ENCODE measurements at places on chromosomes 11 and 22. TPM values are rescaled to one million over a fixed set of nuclear protein-coding genes. Genes with fewer than 3 reads are reported as not detected.

DNA sequence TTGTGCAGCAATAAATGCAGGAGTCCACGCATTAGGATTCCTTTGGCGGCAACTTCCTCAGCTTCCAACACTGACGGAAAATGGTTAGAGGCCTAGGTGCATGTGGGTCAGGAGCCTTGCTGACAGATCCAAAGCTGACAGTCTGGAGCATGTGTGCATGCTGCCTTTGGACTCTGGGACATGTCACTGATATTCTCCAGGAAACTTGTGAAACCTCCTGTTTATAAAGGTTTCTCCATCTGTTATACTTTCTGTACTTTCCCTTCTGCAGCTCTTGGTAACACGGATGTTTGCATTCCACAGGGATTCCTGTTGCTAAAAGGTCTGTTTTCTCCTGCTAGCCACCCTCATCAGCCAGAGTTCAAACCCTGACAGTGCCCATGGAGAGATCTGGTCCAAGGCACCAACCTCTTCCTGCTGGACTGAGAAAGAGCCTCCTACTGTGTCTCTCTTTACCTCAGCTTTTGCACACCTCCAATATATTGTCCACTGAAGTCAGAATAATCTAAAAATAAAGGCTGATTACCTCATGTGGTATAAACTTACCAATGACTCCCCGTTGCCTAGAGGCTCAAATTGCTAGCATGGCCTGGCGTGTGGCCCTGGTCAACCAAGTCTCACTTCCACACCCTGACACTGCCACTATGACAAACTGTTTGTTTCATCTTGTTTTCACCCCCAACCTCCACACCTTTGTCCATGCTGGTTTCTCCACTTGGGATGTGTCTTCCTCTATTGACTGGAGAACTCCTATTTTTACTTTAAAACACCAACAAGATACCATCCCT, 31.1 kb upstream of the LYVE1 start:
- no peaks in the 10 kb centered on the region for H3K36me3 ChIP-seq
- no peak overlapping the region for H3K4me3 ChIP-seq
- no peaks in the 10 kb centered on the region for H3K27me3 ChIP-seq
- no peak for DNase-seq

- DNase-seq: no peak
- no peaks in the 10 kb centered on the region for H3K27me3 ChIP-seq
- no peak overlapping the region for H3K4me3 ChIP-seq
- peaks cover 6% of the 10 kb centered on the region for H3K36me3 ChIP-seq
Measured at GRCh38 chr22:31861226-31861840, 83.0 kb upstream of the YWHAH start.

- no peaks in the 10 kb centered on the region for H3K4me1 ChIP-seq
- no peaks in the 10 kb centered on the region for H3K27me3 ChIP-seq
- no peak for DNase-seq
Measured at GRCh38 chr11:17498058-17498457, 21.4 kb upstream of the ABCC8 start.

DNA sequence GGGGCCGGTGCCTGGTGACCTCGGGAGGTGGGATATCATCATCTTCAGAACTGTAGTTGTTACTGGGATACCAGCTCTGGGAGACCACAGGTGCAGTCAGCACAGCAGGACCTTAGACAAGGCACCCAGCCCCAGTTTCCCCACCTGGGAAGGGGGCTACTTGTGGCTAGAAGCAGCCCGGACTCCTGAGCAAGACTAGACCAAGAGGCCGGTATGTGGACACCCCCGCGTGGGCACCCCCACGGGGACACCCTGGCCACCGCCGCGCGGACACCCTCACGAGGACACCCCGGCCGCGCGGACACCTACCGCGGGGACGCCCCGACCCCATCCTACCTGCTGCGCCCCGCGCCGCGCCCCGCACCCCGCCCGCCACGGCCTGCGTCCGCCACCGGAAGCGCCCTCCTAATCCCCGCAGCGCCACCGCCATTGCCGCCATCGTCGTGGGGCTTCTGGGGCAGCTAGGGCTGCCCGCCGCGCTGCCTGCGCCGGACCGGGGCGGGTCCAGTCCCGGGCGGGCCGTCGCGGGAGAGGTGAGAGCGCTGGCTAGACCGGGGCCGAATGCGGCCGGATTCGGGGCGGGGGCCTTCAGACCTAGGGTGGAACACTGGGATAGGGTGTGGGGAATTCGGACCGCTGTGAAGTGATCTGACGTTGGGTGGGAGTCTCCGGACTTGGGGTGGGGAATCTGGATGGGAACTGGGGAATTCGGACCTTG, at the start of the genes COMT and TXNRD2:
COMT (plus strand) TSS at position 408 of the 718 bp plus-strand sequence. CDS start 20,755 bp downstream, outside the sequence.
TXNRD2 (minus strand) TSS at position 454 of the 718 bp plus-strand sequence; CDS start at position 439, 15 bp downstream.
- peaks cover 21% of the 10 kb centered on the region for H3K4me1 ChIP-seq
- no peaks in the 10 kb centered on the region for H3K27me3 ChIP-seq
- peak within 1 kb of the TSS; percentile 96 for H3K27ac ChIP-seq
- peak; percentile 71 for DNase-seq

DNA sequence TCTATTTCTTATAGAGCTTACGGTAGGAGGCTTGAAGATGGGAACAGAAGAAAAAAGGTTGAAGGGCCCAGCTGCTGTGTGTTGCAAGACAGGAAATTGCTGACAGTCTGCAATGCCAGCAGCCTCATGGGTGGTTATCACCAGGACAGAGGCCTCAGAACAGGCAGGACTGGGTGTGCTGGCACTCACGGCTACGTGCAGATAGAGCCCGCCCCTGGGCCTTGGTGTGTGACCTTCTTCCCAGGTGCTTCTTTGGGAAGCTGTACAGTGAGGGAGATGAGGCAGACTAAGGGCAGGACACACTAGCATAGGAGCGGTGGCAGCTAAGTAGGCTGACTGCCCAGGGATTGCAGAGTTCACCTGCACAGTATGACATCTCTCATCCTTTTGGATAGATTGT, 12.6 kb downstream of the PRAME start:
- no peaks in the 10 kb centered on the region for H3K27me3 ChIP-seq
- no peaks in the 10 kb centered on the region for H3K4me1 ChIP-seq
- no peaks in the 10 kb centered on the region for H3K36me3 ChIP-seq
- H3K4me3 ChIP-seq: no peak overlapping the region

DNA sequence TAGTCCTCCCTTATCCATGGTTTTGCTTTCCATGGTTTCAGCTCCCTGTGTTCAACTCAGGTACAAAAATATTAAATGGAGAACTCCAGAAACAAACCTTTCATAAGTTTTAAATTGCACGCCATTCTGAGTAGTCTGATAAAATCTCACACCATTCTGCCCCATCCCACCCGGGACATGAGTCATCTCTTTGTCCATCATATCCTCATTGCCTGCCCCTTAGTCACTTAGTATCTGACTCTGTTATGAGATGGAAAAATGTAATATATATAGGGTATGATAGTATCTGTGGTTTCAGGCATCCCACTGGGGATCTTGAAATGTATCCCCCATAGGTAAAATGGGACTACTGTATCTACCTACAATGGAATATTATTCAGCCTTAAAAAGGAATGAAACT, 35.5 kb upstream of the FGF3 start:
- H3K27ac ChIP-seq: no peak overlapping the region
- H3K27me3 ChIP-seq: no peaks in the 10 kb centered on the region
- H3K36me3 ChIP-seq: no peaks in the 10 kb centered on the region

- H3K4me3 ChIP-seq: no peak overlapping the region
- H3K27me3 ChIP-seq: no peaks in the 10 kb centered on the region
- no peaks in the 10 kb centered on the region for H3K36me3 ChIP-seq
- no peak overlapping the region for H3K27ac ChIP-seq
- no peak for DNase-seq
- peaks cover 2% of the 10 kb centered on the region for H3K4me1 ChIP-seq
Measured at GRCh38 chr11:85988780-85989179, 80.1 kb downstream of the PICALM start.

DNA sequence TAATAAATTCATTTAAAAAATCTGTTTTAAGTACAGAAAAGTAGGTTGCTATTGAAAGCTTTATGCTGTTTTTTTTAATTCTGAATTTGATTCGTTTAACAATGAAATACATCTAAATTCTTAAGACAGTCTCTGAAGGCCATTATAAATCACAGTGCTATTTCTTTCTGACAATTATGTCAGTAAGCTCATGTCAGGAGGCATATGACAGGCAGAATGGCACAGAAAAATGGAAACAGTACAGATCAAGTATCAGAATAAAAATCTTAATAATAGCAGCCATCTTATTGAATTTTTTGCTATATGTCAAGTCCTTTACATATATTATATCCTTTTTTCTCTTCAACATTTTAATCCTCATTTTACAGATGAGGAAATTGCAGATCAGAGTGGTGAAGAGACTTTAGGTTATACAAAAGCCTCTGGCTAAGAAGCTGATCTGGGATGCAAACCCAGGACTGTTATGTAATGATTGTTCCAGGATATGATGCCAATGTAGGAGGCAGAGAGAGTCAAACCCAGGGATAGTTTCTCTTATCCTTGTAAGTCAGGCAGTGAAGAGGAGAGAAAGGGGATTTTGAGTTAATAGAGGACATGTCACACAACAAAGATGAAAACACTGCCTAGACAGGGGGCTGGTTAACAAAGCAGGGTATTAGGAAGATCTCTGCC, 283.1 kb upstream of the CCDC90B start:
- no peaks in the 10 kb centered on the region for H3K27me3 ChIP-seq
- H3K4me1 ChIP-seq: no peaks in the 10 kb centered on the region
- H3K36me3 ChIP-seq: no peaks in the 10 kb centered on the region
- no peak for DNase-seq
- no peak overlapping the region for H3K27ac ChIP-seq

GRCh38 chr22:41381329-41382097, at the start of gene TEF:
Gene TEF (plus strand): TSS chr22:41381942. CDS start chr22:41382045, 103 bp downstream.
- H3K4me3 ChIP-seq: peak within 1 kb of the TSS; percentile 69
- H3K36me3 ChIP-seq: no peaks in the 10 kb centered on the region
- no peaks in the 10 kb centered on the region for H3K27me3 ChIP-seq
- peak; percentile 100 for DNase-seq

GRCh38 chr11:44893846-44894617, 56.7 kb downstream of the TP53I11 start:
- no peaks in the 10 kb centered on the region for H3K27me3 ChIP-seq
- H3K27ac ChIP-seq: no peak overlapping the region

GRCh38 chr11:104956528-104956927, 11.8 kb downstream of the CASP4 start:
- no peak overlapping the region for H3K27ac ChIP-seq
- H3K27me3 ChIP-seq: no peaks in the 10 kb centered on the region
- H3K4me3 ChIP-seq: no peak overlapping the region
- DNase-seq: no peak
- H3K36me3 ChIP-seq: no peaks in the 10 kb centered on the region

- no peaks in the 10 kb centered on the region for H3K27me3 ChIP-seq
- H3K4me1 ChIP-seq: no peaks in the 10 kb centered on the region
- peak; percentile 33 for DNase-seq
- no peak overlapping the region for H3K27ac ChIP-seq
- H3K4me3 ChIP-seq: no peak overlapping the region
Measured at GRCh38 chr11:1706634-1707400, 9.8 kb downstream of the KRTAP5-6 start.

DNA sequence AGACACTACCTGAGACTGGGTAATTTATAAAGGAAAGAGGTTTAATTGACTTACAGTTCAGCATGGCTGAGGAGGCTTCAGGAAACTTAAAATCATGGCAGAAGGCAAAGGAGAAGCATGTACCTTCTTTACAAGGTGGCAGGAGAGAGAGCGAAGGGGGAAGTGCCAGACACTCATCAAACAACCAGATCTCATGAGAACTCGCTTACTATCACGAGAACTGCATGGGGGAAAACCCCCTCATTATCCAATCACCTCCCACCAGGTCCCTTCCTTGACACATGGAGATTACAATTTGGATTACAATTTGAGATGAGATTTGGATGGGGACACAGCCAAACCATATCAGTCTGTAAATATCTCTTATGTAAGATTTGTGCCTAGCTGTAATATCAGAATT, 50.9 kb upstream of the ATXN10 start:
- H3K27me3 ChIP-seq: no peaks in the 10 kb centered on the region
- no peaks in the 10 kb centered on the region for H3K36me3 ChIP-seq
- no peaks in the 10 kb centered on the region for H3K4me1 ChIP-seq
- no peak overlapping the region for H3K27ac ChIP-seq
- DNase-seq: no peak
- H3K4me3 ChIP-seq: no peak overlapping the region

GRCh38 chr22:46857142-46857884, 94.9 kb downstream of the TBC1D22A start:
- H3K36me3 ChIP-seq: no peaks in the 10 kb centered on the region
- no peak overlapping the region for H3K4me3 ChIP-seq

GRCh38 chr11:1844221-1845094, 5.7 kb downstream of the TNNI2 start:
- H3K36me3 ChIP-seq: no peaks in the 10 kb centered on the region
- DNase-seq: peak; percentile 85
- peaks cover 4% of the 10 kb centered on the region for H3K4me1 ChIP-seq
- H3K27me3 ChIP-seq: peaks cover 2% of the 10 kb centered on the region
- H3K4me3 ChIP-seq: no peak overlapping the region

DNA sequence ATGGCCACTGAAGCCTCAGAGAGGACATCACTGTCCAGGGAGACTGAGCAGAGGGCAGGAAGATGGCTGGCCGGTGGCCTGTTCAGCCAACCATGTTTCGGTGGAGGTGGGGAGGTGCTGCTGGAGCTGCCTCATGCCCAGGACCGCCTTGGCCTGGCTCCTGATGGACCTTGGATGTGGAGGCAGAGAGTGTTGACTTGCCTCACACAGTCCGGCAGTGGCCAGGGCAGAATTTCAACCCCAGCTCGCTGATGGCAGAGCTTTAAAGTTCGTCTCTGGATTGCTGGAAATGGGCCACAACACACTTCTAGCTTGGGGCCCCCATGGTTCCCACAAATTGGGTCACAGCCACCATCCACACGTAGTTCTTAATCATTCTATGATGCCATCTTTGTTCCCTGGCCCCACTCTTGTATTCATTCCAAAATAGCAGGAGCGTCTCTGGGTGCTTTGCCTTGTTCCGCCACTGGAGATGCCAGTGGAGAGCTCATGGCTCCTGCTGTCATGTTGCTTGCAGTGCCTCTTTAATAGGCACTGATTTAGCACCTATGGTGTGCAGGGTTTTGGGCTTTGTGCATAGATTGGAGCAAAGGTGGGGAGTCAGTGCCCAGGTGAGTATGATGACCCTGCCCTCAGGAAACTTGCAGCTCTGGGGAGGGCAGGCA, 5.6 kb downstream of the MAPK8IP1 start:
- no peaks in the 10 kb centered on the region for H3K36me3 ChIP-seq
- no peak overlapping the region for H3K4me3 ChIP-seq
- no peaks in the 10 kb centered on the region for H3K27me3 ChIP-seq

GRCh38 chr11:113256431-113257202, 57.8 kb upstream of the TTC12 start:
- H3K27ac ChIP-seq: no peak overlapping the region
- H3K36me3 ChIP-seq: peaks cover 2% of the 10 kb centered on the region
- no peak overlapping the region for H3K4me3 ChIP-seq

- no peaks in the 10 kb centered on the region for H3K27me3 ChIP-seq
- peaks cover 4% of the 10 kb centered on the region for H3K4me1 ChIP-seq
- no peak overlapping the region for H3K27ac ChIP-seq
- H3K36me3 ChIP-seq: no peaks in the 10 kb centered on the region
- H3K4me3 ChIP-seq: no peak overlapping the region
- DNase-seq: no peak
Measured at GRCh38 chr11:69496202-69496557, 14.7 kb downstream of the LINC01488 start.

- peaks cover 14% of the 10 kb centered on the region for H3K4me1 ChIP-seq
- no peaks in the 10 kb centered on the region for H3K36me3 ChIP-seq
- H3K27ac ChIP-seq: peak within 1 kb of the TSS; percentile 16
- H3K4me3 ChIP-seq: peak within 1 kb of the TSS; percentile 73
- peak; percentile 91 for DNase-seq
Measured at GRCh38 chr11:117876341-117877119, at the start of gene FXYD6. Gene FXYD6 (minus strand): TSS chr11:117876658. CDS start chr11:117842776, 33,882 bp downstream.

UCP3 gene
- 4.0 TPM for total RNA-seq

ZNRD2 gene
- total RNA-seq: 32.0 TPM

PKDREJ gene
- total RNA-seq: 0.06 TPM

UPB1 gene
- 1.0 TPM for total RNA-seq

SCGB1A1 gene
- not detected for total RNA-seq

ARHGAP20 gene
- 1.4 TPM for total RNA-seq

GRAP2 gene
- total RNA-seq: 9.7 TPM

POU2F3 gene
- 0.85 TPM for total RNA-seq

GLB1L3 gene
- total RNA-seq: 0.06 TPM
